ENCODE measurements at places on chromosomes 5 and 9. TPM values are rescaled to one million over a fixed set of nuclear protein-coding genes. Genes with fewer than 3 reads are reported as not detected.

P4HA2 gene
- 49.0 TPM for total RNA-seq

RIGI gene
- total RNA-seq, result 3.6 TPM

SCAI gene
- total RNA-seq, result 1.6 TPM

TPM2 gene
- total RNA-seq, result 628 TPM

AJM1 gene
- total RNA-seq, result 2.1 TPM

PCDHGB2 gene
- total RNA-seq, result 0.15 TPM

LPAR1 gene
- total RNA-seq, result 21.3 TPM

RACK1 gene
- 3,202 TPM for total RNA-seq

MCTP1 gene
- total RNA-seq, result 6.8 TPM

PLEKHG4B gene
- total RNA-seq, result 1.0 TPM

ZNF462 gene
- total RNA-seq, result 3.6 TPM

SLC36A2 gene
- not detected for total RNA-seq

PPP6C gene
- 27.8 TPM for total RNA-seq

TTC16 gene
- total RNA-seq, result not detected

PCDHA13 gene
- not detected for total RNA-seq

CCNI2 gene
- total RNA-seq, result not detected

DDX4 gene
- total RNA-seq, result not detected

CNTFR gene
- 0.20 TPM for total RNA-seq

TAL2 gene
- not detected for total RNA-seq

INSL6 gene
- total RNA-seq, result not detected

GRM6 gene
- total RNA-seq, result not detected

LRRC14B gene
- not detected for total RNA-seq

PPP3R2 gene
- not detected for total RNA-seq

CDX1 gene
- not detected for total RNA-seq

NUTM2G gene
- total RNA-seq, result not detected

ADAMTS13 gene
- total RNA-seq, result 0.69 TPM

Data from A549 treated with ZK216348 at 1 μM for 4 hours (cell line).